Stimulated activated CD4-positive, alpha-beta T cell treated with anti-CD3 and anti-CD28 coated beads, Interleukin-15, amount 100 ng/mL, for 1 hour (primary cell): ENCODE measurements at places on chromosomes 5 and 9.

DNA sequence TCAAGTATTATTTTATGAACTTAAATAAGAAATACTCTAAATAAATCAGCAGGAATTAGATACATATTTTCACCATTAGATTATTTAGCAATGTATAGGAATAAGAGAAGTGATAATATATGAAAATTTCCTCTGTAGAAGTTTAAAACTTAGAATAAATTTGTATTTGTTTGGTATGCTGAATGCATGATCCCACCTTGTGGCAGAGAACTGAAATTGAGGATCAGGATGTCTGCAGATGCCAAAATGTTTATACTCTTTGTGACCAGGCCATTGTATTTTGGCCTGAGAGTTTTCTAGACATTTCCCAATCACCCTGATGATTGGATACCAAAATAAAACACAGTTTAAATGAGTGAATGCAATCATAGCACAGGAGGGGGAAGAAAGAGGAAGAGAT is 6.3 kb downstream of the TYRP1 start:
- no peak for DNase-seq

DNA sequence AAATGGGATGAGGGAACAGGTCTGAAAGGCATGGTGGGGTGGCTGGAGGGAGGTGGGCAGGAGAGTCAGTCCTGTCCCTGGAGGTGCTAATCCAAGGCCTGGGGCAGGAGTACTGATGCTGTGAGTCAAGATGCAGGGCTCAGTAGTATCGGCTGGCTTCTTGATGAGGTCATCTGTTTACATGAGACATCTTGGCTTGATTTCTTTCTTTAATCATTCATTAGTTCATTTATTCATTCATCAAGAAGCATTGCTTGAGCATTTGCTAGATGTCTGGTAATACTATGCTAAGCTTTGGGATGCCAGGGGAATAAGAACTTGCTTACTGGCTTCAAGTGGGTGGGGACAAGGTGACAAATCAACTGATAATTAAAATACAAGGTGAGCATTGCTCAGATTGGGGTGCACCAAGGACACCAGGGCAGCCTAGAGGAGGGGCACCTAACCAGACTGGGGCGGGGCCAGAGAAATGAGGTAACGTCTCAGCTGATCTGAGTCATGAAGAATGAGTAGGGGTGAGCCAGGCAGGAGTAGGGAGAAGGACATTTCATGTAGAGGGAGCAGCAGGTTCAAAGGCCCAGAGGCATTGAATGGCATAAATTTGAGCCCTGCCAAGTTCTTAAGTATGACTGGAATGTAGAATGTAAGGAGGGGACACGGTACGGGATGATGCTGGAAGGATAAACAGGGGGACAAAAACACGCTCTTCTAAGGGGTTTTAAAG is 88.8 kb downstream of the EGFLAM start:
- DNase-seq = no peak

GRCh38 chr9:97512966-97513560 is 11.6 kb downstream of the TMOD1 start:
- DNase-seq = no peak

- no peak for DNase-seq
Measured at GRCh38 chr9:14314424-14314928, 535 bp upstream of the NFIB start.

DNA sequence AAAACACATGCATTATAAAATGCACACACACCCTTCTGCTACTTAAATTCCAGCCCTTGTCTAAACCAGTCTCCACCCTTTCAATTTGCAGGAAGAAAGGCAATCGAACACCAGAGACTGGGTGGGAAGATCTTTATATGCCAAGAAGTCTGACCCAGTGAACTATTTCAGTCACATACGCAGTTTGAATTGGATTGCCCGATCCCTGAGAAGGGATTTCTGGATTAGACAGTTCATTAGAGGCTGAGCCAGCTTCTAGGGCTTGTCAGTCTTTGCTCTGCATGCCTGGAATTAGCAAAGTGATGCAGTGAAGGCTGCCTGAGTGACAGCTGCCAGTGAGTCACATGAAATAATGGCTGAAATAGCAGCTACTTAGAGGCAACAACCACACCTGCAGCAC is 159.9 kb downstream of the PPP2R2B start:
- no peak for DNase-seq

- no peak for DNase-seq
Measured at GRCh38 chr5:74667396-74667795, 17.6 kb upstream of the HEXB start.

DNA sequence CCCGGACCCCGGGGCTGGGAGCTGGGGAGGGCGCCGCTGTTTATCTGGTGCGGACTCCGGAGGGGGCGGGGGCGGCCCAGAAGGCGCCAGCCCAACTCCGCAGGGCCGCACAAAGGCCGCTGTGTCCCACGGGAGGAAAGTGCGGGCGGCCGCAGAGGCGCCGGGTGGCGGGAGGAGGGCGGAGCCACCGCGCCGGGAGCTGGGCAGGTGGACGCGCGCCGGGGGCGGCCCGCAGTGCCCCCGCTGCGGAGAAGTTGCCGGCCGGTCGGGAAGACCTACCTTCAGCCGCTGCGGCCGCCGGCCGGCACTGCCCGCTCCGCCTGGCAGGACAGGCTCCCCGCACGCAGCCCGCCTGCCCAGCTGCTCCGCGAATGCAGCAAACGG is 43.6 kb downstream of the NACC2 start:
- DNase-seq = no peak

- no peak for DNase-seq
Measured at GRCh38 chr9:112754578-112754977, 4.0 kb downstream of the SNX30 start.

GRCh38 chr5:108686676-108687075 is 61.0 kb upstream of the FER start:
- no peak for DNase-seq

DNA sequence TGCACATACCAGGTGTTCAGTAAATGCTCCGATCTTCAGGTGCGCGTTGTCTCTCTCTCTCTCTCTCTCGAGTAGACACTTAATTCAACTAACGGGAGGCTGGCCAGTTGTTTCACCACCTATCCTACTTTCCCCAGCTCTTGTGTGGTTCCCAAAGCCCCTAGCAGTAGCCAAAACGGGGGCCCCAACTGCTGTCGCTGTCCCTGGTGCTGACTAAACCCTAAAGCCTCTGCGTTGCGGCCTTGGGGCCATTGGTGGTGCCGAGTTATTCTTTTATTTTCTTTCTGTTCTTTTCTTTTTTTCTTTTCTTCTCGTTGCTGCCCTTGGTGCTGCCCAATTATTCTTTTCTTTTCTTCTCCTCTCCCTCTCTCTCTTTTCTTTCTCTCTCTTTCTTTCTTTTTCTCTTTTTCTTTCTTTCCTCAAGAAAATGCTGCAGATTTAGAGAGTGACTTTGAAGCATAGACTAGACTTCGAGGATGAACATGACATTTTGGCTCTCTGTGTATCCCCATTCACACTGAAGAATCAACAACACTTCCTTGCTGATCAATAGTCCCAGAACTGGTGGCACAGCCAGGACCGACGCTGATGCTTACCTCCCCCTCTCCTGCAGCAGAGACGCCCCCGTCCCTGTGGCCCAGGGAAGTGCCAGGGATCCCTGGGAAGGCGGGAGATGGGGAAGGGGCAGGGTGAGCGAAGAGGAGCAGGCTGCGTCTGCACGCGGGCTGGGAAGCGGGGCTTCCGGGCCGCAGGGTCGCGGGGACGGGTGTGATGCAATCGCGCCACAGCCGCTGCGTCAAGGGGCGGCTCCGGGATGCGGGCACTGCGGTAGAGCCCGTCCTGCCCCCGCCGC is at the start of gene FBLL1:
FBLL1 (plus strand) TSS at position 785 of the 853 bp plus-strand sequence. CDS start 200 bp downstream, outside the sequence.
- DNase-seq = no peak

GRCh38 chr5:151740336-151740942 is 18.0 kb downstream of the ATOX1 start:
- no peak for DNase-seq

DNA sequence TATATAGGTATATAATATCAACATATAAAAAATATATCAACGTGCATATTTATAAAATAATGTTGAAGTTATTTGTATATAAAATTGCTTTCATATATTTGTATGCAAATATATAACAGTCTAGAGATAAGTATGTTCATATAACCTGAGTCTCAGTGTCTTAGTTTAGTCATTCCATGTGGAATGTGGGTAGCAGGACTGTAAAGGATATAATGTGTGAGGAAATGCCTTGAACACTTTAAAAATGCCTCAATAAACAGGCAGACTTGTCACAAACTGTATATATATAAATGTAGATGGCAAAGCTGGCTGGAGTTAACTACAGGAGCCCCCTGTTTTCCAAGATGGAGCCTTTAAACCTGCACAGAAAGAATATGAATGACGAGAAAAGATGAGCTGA is 48.4 kb downstream of the CCDC125 start:
- DNase-seq = no peak

DNA sequence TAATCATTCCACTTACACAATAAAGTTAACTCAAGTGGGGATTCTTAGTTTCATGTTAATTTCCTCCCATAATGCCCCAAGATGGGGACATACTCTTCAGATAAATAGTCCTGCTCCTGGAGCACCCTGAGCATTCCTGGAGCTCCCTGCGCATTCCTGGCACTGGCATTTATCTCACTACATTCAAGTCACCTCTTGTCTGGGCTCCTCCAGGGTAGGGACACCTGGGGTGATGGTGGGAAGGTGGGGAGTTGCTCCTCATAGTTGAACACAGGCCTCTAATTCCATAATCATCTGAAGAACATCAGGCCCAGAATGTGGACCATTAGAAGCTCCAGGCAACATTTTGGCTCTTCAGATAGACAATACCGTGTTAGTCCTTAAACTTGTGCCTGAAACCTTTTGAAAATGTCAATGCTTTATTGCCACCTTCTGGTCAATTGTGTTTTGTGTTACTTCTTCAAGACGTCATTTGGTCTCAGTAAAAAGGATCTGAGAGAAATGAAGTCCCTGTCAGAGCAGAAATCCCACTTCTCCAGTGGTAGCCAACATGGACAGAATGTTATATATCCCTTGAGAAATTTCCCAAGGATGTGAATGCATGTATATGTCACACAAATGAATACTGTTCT is 14.2 kb upstream of the AGGF1 start:
- DNase-seq = no peak
